COR-L47 (cell line): ENCODE measurements at places on chromosomes 13 and 19.

- no peak for DNase-seq
Observed at GRCh38 chr19:29193155-29193554, 19.8 kb downstream of the UQCRFS1 start.

DNA sequence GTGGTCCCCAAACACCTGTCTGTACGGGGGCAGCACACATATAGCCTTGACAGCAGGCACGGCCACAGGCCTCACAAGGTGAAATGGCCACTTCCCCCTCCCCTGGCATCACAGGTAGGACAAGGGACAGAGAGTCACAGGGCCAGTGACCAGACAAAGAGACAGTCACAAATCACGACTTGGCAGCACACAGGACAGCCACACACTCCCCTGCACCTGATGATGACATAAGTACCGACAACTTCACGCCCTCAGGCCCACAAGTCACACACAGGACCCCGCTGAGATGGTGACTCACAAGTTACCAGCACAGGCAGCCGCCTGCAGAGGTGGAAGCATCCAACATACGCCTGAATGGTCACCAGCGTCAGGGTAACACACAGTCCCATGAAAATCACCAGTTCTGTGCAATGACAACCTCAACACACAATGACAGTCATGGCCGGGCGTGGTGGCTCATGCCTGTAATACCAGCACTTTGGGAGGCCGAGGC lies 16.5 kb downstream of the TYK2 start:
- no peak for DNase-seq

- DNase-seq = no peak
Observed at GRCh38 chr13:49651570-49652354, 23.5 kb downstream of the ARL11 start.

GRCh38 chr13:92896842-92897241 lies 329.8 kb upstream of the GPC6 start:
- peak; percentile 51 for DNase-seq

DNA sequence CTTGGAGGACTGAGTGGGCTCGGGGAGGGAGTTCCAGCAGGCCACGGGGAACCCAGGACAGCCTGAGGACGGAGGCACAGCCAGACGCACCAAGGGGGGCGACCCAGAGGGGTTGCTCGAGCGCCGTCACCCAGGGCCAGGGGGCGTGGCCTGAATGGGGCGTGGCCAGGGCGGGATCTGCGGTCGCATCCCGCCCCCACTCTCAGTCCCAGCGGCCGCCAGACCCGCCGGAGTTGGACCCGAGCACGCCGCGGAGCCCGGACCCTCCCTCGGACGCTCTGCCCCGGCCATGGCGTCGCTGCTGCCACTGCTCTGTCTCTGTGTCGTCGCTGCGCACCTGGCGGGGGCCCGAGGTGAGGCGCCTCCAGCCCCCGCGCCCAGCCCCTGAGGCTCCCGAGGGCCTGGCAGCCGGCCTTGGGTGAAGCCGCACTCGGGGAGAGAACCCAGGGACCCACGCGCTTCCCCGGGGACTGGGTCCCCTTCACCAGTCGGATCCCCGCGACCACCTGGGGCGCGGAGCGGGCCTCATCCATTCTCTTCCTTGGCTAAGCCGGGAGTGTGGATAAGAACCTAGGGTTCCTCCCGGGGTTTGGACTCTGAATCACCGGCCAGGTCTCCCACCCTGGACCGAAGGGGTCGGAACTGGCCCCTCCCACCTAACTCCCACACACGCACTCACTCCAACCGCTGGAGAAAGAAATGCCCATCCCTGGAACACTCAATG lies at the start of gene CILP2:
TSS of gene CILP2 (plus strand) at position 205 of the 724 bp plus-strand sequence. CDS start at position 290, 85 bp downstream.
- DNase-seq = no peak

DNA sequence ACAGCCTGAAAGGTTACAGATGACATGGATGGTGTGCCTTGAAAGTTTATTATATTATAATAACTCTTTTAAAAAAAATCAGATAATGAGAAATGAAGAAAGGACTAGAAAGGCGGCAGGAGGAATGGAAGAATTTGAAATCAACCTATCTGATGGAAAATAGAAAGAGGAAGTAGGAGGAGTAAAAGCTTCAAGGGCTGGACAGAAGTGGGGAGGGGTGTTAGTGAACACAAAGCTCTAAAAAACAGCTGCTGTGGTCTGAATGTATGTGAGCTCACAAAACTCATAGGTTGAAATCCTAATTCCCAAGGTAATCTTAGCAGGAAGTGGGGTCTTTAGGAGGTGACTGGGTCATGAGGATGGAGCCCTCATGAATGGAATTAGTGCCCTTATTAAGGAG lies 19.5 kb downstream of the CCDC70 start:
- no peak for DNase-seq

DNA sequence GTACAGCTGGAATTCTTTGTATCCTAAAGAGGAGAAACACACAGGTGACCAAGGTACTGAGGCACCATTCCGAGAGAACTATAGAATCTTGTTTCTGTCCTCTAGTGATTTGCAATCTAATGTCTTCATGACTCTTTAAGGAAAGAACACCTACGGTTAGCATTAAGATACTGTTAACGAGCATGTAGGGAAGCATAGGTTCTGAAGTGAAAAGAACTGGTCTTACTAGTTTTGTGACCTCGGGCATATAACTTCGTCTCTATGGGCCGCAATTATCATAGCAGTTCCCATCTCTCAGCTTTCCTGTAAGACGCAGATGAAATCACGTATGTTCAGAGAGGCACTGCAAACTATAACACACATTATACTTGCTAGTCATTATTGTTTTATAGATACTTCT lies 193.0 kb upstream of the NBEA start:
- no peak for DNase-seq

GRCh38 chr19:41690801-41691065 lies 2.7 kb upstream of the CEACAM7 start:
- DNase-seq = no peak

DNA sequence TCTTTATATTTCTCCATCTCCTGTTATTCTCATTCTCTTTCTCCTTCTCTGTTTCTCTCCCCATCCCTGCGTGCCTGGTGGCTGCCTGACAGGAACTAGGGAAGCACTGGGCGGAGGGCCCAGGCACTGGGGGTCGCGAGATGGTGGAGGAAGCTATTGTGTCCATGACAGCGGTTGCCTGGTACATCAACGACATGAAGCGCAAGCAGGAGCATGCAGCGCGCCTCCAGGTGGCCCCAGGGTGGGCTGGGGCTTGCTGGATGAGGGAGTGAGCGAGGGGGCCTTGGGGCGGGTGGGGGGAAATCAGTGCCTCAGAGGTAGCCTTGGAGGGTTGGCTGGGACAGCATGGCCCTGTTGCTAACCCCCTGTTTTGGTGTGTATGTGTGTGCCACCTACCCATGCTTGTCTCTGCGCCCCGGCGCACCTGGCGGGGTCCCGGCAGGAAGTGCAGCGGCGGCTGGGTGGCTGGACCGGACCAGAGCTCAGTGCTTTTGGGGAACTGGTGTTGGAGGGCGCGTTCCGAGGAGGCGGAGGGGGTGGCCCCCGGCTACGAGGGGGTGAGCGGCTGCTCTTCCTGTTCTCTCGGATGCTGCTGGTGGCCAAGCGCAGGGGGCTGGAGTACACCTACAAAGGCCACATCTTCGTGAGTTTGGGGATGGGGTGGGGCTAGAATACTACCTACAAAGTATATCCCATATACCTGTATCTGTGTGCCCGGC lies 5.2 kb downstream of the PLEKHG2 start:
- no peak for DNase-seq

DNA sequence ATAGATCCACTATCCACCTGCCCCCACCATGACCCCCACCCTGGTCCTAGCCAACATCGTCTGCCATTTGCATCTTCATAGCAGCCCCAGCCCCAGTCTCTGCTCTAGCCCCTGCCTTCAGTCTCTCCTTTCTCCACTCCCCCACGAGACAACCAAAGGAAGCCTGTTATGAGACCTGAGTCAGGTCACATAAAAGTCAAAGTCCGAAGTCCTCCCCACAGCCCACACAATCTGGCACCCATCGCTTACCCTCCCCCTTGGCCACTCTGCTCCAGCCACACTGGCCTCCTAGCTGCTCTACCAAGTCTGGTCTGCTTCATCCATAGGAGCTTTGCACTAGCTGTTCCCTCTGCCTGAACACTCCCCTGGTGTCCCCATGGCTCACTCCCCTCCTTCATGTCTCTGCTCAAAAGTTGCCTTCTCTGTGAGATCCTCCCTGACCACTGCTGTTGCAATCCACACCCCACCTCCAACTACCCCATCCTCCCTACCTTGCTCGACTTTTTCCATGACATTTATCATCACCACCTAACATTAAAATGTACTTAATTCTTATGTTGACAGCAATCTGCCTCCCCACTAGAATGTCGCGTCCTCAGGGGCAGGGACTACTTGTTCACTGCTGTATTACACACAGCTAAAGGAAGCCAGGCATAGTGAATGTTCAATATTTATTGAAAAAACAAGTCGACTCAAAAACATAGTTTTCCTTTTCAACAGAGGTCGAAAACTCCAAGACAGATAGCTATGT lies 1.2 kb upstream of the PLEKHG2 start:
- no peak for DNase-seq

DNA sequence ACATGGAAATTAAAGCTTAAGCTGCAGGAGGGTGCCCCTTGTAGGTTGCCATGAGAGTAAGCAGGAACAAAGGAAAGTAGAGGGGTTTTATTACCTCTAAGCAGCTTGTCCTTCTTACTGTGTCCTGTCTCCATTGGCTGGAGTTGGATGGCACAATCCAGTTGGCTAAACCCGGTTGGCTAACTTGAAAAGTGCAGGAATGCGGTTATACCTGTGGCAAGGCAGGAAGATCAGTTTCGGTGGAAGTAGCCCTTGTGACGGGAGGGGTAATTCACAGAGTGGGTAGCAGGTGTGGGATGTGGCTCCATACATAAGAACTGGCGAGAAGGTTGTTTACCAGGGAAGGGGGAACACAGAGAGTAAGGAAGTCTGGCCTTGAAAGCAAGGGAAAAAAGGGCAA lies 3.2 kb downstream of the ZNF726 start:
- DNase-seq = no peak

DNA sequence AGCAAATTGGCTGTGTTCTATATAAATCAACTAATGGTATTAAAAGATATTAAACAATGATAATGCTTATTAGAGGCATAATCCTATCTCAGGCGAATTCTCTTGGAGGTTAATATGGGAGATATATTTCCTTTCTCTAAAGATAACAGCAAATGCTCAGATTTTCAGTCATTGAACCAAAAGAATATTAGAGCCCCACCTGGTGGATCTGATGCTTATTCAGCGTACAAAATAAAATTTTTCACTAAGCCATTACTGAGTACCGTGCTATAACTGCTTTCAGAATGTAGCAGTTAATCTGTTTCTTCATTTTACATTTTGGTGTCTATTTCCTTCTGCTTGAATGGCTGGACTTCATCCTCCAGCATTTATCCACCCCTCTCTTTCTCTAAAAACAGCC lies 143.3 kb upstream of the IPO5 start:
- peak; percentile 3 for DNase-seq

DNA sequence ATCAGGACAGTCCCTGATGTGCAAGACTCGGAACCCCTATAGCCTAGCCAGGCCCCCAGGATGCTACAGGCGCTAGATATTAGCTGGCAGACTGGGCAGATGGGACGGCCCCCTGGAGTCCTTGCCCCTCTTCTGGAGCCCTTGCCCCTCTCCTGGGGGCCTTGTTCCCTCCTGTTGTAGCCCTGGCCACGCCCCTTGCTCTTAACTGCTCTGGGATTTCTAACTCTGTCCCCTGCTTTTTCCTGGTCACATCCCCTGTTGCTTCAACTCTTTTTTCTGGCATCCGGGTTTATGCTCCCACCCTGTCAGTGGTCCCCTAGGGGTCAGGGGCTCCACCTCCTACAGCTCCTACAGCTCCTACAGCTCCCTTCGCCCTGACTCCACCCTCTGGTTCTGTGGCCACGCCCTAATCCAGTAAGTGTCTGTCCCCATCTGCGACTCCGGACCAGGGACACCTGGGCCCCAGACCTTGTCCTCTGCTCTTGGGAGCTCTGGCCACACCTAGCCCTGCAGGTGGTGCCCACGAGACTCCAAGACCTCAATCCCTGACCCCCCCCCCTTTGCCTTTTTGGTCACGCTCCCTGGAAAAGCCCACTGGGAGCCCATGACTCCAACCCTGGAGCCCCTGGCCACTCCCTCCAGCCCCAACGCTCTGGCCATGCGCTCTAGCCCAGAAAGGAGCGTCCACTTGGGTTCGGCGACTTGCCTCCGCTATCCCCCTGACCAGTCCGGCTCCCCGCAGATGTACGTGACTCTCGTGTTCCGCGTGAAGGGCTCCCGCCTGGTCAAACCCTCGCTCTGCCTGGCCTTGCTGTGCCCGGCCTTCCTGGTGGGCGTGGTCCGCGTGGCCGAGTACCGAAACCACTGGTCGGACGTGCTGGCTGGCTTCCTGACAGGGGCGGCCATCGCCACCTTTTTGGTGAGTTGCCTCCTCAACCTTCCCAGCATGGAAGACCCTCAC lies 6.8 kb downstream of the PLPPR2 start:
- DNase-seq = no peak

DNA sequence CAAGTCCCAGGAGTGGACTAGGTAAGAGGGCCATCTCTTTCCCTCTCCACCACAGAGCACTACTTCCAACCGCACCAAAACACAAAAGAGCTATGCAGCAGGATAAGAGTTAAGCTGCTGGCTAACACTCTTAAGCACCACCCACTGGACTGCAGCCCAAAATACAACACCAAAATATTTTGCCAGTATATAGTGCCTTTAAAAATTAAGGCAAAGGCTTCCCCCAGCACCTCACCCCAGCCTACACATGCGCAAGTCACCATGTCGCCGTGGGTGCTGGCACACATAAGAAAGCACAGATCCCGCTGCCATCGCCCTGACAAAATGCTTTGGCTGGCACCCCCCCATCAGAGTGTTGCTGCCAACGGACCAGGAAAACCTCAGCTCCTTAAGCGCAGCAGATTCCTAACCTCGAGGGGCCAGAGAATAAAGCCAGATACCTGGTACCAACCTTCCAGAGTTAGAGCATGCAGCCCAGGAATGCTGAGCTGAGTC lies 608.3 kb downstream of the PCDH17 start:
- no peak for DNase-seq

GRCh38 chr13:47417485-47417884 lies 520.6 kb upstream of the HTR2A start:
- DNase-seq = no peak

GRCh38 chr13:111460548-111461444 lies 140.4 kb downstream of the TEX29 start:
- DNase-seq = peak; percentile 92

- DNase-seq = no peak
Observed at GRCh38 chr13:78102121-78102677, 183.6 kb upstream of the EDNRB start.
